ENCODE measurements at places on chromosomes 13 and 19.

- DNase-seq, result no peak
These were observed 396 bp downstream of the F7 start for GRCh38 chr13:113105921-113106452.

GRCh38 chr13:53001444-53002225 is 27.0 kb upstream of the OLFM4 start:
- no peak for DNase-seq

DNA sequence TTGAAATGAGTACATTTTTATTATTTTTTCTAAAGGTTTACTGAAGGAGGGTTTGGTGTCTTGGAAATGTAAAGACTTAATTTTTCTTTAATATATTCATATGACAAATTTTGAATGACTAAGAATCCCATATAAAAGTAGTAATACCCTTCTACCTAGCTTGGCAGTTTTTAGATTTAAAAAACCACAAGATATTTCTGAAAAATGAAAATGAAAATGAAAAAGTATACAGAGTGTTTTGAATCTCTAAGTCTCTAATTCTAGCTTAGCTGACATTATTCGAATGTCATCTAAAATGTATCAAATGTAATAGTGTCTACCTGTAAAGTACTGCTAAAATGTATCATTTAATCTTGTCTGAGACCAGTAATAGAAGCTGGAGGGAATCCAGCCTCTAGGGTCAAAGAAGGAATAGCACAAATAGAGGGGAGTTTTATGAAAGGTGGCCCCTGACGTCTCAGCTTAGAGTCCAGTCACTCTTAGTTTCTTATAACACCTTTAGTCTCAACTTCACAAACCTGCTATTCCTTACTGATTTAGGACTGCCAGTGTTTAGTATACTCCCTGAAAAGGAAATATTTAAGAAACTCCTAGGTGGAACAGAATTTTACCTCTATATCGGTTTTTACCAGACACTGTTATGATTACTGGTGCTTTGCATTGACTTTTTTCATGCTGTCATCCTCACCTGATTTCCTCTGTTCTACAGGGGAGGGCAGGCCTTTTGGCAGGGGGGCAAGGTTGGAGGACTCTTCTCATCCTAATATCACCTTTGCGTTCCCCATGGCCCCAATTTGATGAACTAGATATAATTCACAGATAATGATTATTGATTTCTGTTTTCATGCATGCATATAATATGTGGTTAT is 16.2 kb upstream of the MIR17HG start:
- DNase-seq, result no peak

- DNase-seq, result no peak
These were observed 2.6 kb downstream of the CAPN12 start for GRCh38 chr19:38741670-38742069.

DNA sequence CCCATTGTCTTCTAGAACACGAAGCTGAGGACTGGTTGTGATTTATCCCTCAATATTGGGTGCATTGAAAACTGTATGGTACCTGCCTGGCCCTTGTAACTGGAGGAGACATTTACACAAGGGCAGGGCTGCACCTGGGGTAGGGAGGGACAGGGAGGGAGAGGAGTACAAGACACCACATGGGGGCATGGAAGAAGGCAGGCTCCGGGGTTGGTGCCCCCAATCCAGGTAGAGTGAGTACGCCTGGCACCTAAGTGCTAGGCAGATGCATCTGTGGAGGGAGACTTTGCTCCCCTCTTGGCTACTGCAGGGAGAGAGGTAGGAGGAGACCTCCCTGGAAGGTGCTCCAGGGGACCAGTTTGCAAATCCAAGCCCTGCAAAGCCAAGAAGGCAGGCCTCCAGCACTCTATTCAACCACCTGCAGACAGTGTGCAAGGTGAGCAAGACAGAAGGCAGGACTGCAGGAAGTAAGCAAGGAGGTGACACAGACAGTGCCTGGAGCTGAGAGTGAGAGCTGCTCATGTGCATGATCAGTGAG is 19.4 kb upstream of the UQCRFS1 start:
- DNase-seq, result no peak

DNA sequence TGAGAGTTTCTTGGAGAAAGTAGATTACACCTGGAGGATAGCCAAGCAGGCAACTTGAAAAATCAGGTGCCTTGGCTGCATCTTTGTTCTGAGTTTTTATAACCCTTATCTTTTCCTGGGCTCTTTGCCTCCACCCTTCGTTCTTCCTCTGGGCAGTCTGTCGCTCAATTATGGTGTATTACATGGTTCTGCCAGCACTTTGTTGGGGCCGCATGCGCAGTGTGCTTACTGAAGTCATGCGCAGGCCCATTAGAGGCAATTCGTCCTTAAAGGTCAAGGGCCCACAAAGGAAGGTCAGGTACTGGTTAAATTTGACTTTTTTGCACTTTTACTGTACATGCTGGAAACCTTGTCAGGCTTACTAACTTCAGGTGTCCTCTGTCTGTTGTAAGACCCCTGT is 761.9 kb upstream of the SLITRK5 start:
- no peak for DNase-seq
